ENCODE measurements at places on chromosomes 3 and 15.

DNA sequence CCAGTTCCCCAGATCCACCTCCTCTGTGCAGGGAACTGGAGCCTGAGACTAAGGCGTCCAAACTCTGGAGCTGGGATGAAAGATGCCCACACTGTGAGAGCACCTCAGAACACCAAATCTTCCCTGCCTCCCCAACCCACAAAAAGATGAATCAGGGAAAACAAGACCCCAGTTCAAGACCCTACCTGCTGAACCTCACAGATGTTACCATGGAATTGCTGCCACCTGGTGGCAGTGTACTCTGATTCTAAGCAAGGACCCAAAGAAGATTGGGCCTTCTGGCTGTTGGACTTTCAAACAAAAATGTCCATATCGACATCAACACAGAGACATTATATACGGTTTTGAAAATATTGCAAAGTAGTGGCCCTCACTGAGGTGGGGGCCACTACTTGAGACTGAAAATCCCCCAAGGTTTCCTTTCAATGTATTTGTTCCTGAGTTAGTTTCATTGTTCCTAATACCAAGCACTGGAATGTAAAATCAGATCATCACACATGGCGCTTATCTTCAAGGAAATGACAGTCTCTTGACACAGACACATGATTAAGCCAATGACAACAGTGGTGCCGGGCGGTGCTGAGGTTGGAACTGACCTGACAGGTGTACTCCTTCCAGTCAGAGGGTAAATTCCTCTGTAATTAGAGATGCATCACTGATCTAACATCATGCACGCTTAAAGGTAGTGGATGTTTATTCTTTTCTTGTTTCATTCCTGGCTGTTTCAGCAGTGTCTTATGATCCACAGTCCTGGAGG lies 67.6 kb downstream of the SLC6A11 start:
- DNase-seq = no peak
- H3K27me3 ChIP-seq = no peaks in the 10 kb centered on the region
- no peaks in the 10 kb centered on the region for H3K36me3 ChIP-seq
- no peaks in the 10 kb centered on the region for H3K4me1 ChIP-seq

DNA sequence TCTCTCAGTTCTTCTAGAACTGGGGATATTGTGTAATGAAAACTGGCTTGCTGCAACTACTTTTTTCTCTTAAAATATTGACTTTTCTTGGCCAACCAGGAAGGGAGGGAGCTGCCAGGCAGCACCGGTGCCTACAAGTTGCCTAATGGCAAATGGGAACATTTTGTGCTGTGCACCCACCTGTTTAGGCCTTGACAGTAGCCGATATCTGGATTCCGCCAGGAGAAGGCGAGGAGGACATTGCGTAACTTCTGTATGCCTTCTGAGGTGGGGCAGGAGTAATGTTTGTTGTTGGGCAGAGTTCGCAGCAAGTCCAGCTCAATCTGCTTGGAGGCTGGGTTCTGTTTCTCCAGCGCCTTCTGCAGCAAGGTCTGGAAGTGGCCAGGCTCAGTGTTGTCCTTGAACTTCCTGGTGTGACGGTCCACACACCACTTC lies 64.9 kb downstream of the TBC1D2B start:
- H3K36me3 ChIP-seq = peaks cover 3% of the 10 kb centered on the region
- peak; percentile 79 for DNase-seq
- H3K4me3 ChIP-seq = no peak overlapping the region
- H3K27me3 ChIP-seq = no peaks in the 10 kb centered on the region

DNA sequence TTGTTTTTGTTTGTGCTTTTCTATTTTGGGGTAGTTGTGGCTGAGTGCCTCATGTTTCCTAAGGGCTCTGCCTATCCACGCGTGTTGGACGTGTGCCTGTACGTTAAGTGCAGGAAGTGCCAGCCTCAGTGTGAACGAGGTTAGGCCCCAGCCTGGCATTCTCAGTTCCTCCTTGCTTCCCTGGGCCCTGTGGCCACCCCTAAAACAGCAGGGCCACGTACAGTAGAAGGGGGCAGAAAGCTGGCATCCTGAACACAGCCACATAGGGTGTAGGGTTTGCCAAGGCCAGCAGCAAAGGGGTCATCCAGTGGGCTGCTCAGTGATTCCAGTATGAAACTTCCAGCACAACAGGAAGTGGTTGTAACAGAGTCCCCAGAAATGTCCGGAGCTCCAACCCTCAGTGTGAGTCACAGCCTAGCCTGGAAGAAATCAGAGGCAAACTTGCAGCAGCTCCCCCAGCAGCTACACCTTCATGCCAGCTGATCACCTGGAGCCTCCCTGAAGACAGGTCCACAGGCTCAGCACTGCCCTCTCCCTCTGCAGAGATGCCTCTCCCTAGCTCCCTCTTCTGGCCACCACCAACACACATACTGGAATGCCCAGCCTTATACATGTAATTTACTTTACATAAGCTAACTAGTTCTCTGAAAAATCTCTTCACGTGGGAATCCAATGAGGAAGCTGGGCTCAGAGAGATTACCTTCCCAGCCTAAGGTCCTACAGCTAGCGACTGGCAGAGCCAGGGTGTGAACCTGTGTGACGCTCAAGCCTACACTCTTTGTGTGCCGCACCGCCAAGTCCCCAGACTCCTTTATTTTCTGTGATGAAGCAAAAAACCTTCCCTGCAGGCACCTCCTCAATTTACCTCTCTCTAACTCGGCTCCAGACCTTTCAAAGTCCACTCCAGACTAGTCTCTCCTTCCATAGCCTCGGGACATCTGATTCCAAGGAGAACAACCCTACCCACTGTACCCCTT lies 26.6 kb downstream of the ILDR1 start:
- H3K36me3 ChIP-seq = no peaks in the 10 kb centered on the region
- peaks cover 10% of the 10 kb centered on the region for H3K4me1 ChIP-seq
- peak overlapping the region; percentile 49 for H3K27ac ChIP-seq
- no peaks in the 10 kb centered on the region for H3K27me3 ChIP-seq

DNA sequence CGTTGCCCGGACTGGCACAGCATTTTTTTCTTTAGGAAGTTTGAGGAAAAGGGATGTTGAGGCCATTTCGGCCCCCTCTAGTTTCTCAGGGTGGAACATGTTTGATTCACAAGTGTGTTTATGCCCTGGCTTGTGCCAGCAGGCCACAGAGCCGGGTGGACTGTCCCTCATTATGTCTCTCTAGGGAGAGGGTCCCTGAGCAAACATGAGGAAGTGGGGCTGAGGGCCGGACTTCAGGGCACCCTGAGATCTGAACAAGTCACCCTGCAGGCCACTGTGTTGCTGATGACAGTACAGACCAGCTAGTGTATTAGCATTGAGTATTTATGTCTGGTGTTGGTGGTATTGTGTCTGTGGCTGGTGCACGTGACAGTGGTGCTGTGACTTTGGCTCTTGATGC lies 34.9 kb downstream of the RNU5B-1 start:
- H3K4me1 ChIP-seq = peaks cover 15% of the 10 kb centered on the region
- H3K4me3 ChIP-seq = no peak overlapping the region
- DNase-seq = no peak
- no peaks in the 10 kb centered on the region for H3K36me3 ChIP-seq
- H3K27me3 ChIP-seq = no peaks in the 10 kb centered on the region

DNA sequence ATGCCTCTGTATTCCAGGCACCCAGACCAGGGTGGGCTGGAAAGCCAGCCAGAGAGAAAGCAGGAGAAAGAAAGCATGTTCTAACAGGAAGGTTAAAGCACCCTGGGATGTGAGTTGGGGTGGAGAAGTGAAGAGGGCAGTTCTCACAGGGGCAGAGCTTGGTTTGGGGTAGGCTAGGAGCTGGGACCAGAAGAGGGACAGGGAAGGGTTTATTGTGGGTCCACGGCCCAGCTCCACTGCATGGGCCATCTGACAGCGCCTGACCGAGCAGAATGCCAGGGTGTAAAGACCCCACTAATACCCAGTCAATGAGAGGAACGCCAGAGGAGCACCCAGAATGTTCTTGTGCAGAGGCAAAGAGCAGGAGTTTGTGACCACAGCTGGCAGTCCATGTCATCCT lies 27.1 kb upstream of the MAGEF1 start:
- H3K4me1 ChIP-seq = no peaks in the 10 kb centered on the region
- H3K36me3 ChIP-seq = no peaks in the 10 kb centered on the region
- H3K4me3 ChIP-seq = no peak overlapping the region
- H3K27ac ChIP-seq = no peak overlapping the region

DNA sequence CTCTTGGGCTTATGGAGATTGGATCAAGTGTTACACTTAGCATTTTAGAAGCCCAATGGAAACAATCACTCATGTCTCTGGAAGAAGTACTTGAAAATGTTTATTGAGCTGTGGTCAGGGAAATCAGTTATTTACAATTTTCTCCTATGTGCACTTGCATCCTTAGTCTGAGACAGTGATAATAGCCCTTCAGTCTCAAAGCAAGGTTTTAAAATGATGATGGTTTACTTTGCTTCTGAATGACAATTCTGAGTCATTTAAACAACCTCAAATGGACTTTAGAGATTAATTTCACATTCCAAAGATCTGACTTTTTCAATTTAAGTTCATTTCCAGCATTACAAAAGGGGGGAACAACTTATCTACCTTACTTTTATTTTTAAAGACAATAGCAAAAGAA lies 20.1 kb downstream of the TIPARP start:
- no peak overlapping the region for H3K27ac ChIP-seq
- peaks cover 23% of the 10 kb centered on the region for H3K36me3 ChIP-seq
- peaks cover 32% of the 10 kb centered on the region for H3K4me1 ChIP-seq

GRCh38 chr3:141402476-141403171 lies 34.3 kb downstream of the ZBTB38 start:
- peak; percentile 69 for DNase-seq
- H3K4me3 ChIP-seq = peak overlapping the region; percentile 77
- H3K4me1 ChIP-seq = peaks cover 25% of the 10 kb centered on the region
- H3K27me3 ChIP-seq = no peaks in the 10 kb centered on the region
- H3K27ac ChIP-seq = peak overlapping the region; percentile 99

DNA sequence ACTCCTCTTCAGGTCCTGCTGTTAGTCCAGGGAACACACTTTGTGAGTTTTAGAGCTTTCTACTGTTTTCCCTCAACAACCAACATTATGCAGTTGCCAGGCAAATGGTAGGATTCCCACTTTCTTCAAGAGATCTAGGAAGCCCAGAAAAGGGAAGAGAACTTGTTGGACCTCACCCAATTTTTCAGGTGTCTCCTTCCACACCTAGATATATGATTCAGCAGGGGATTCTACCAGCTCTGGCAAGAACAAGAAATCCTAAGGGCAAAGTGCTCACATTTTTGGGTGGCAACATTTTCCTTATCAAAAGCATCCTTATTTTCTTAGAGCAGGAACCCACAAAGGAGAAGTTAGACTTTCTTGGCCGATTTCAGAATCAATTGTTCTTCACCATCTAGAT lies 57.4 kb downstream of the PRICKLE2 start:
- no peak overlapping the region for H3K4me3 ChIP-seq
- peaks cover 17% of the 10 kb centered on the region for H3K4me1 ChIP-seq
- no peaks in the 10 kb centered on the region for H3K27me3 ChIP-seq
- no peaks in the 10 kb centered on the region for H3K36me3 ChIP-seq

DNA sequence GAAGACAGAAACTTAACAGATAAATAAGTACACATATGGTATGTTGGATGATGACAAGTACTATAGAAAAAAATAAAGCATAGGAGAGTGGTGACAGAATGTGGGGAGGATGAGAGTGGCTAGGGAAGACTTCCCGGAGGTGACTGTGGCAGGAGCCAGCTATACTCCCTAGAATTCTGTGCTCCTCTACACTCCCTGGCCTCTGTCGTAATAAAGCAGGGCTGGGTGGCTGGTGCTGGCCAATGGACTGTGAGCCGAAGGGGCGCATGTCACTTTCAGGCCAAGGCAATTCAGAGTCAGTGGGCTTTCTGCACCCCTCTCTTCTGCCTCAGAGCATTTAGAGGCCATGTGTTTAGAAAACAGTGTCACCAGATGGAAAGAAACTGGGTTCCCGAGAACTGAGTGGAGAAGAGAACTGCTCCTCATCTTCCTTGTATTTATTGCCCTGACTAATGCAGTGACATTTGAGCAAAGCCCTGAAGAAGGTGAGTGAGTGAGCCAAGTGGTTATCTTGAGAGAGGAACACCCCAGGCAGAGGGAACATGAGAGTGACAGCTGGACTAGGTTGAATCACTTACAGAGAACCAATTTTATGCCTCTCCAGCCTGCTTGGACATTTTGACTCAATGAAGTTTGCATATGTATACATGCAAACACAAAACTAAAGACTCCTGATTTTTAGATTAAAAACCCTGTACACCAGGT lies 5.2 kb upstream of the VPS8 start:
- peaks cover 35% of the 10 kb centered on the region for H3K4me1 ChIP-seq
- H3K4me3 ChIP-seq = no peak overlapping the region
- no peak for DNase-seq

DNA sequence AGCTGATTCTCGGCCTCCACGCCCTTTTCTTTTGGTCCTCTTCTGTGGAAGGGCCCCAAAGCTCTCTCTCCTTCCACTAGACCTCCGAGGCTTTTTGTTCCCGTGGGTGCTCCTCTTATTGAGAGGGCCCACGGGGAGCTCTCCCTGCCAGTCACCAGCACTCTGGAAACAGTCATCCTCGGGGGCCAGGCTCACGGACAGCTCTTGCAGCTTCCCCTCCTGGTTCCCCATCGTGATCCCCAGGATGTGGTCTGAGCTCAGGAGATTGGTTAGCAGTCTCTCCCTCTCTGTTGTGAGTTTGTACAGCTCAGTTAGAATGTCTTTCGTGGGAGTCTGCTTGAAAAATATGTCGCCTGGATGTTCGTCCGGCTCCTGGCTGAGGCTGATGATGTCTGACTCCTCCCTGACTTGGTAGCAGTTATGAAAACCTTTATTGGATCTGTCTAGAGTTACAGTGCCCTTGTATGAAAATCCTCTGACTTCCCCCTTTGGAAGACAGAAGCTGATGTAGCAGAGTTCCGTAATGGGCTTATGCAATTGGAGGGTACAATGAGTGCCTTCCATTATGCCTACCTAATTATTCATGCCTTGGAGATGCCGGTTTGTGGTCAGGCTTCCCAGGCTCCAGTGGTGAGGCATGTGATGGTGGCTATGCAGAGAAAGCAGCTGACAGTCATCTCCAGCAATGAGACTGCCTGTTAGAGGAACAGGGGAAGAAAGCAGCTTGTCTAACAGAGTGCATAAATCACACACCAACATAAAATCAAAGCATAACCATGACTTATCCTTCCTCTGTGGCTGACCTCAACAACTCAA lies 40.0 kb downstream of the FMN1 start:
- DNase-seq = peak; percentile 30
- no peaks in the 10 kb centered on the region for H3K27me3 ChIP-seq
- no peaks in the 10 kb centered on the region for H3K4me1 ChIP-seq
- H3K36me3 ChIP-seq = no peaks in the 10 kb centered on the region

DNA sequence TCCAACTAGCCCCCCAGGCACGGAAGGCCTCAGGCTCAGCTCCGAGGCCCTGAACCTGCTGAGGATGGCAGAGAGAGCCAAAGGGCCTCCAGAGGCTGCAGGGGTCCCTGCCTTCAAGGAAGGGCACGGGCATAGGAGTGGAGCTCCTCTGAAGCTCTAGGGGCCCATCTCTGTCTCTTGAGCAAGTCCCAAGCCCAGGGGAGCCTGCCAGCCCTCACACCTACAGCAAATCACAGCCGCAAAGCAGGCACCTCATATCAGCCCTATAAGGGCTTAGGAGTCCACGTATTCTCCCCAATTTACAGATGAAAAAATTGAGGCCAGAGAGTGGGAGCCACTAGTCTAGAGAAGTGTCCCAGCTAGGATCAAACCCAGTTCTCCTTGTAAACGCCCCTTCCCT lies 14.2 kb downstream of the PSTPIP1 start:
- no peaks in the 10 kb centered on the region for H3K4me1 ChIP-seq
- DNase-seq = no peak
- H3K36me3 ChIP-seq = no peaks in the 10 kb centered on the region
- H3K27me3 ChIP-seq = no peaks in the 10 kb centered on the region
- H3K27ac ChIP-seq = no peak overlapping the region

GRCh38 chr3:9198261-9198660 lies 51.2 kb downstream of the SRGAP3 start:
- no peak for DNase-seq
- no peaks in the 10 kb centered on the region for H3K4me1 ChIP-seq
- H3K27me3 ChIP-seq = no peaks in the 10 kb centered on the region
- no peaks in the 10 kb centered on the region for H3K36me3 ChIP-seq
- no peak overlapping the region for H3K27ac ChIP-seq

Measured in transverse colon (tissue), 4 donors.